ENCODE measurements at places on chromosomes 6 and 20.

DNA sequence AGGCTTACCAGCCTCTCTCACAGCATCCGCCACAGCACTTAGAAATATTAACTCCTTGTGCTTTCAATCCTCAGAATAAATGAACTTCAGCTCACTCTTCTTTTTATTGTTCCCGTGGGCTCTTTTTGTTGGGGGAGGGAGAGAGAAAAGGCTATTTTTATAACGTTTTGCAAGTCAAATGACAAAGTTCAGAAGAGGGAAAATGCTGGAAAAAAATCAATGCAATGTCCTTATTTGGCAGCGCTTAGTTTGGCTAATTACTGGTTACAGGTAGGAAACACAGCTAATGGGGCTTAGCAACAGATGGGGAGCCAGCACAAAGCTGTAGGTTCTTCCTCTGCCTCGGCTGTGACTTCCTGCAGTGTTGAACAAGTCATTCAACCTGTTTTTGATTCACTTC is 1067.0 kb upstream of the MAP3K7 start:
- peak; percentile 84 for DNase-seq

- no peak for DNase-seq
These were observed 507.3 kb upstream of the CITED2 start for GRCh38 chr6:139881728-139882211.

- no peak for DNase-seq
These were observed 165.6 kb upstream of the OGFRL1 start for GRCh38 chr6:71123051-71123450.

GRCh38 chr6:129683601-129684322 is 26.2 kb downstream of the ARHGAP18 start:
- DNase-seq, result no peak

DNA sequence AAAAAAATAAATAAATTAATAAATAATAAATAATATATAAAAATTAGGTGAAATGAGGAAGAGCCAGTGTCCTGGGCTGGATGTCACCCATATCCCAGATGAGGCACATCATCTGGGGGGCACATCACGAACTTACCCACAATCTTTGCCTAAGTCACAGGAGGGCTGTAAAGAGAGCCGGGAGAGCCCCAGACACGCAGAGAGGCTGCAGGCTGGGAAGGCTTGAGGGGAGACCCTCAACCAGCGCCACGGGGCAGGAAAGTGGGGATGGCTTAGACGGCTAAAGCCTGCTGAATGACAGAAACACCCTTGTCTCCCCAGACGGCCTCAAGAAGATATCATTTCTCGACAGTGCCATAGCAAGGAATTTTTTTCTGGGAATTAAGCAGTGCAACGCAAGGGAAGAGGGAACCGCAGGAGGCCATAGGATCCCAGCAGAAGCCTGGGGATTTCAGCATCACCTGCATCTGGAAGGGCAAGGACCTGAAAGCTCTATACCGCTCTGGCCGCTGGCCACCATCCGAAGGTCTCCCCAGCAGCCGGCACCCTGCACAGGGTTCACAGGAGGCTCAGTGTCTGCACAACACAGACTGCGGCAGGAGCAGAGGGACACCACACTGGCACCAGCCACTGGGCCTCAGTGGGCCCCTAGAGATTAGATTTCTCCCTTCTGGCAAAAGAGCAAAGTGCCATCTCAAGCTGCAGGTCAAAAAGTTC is 22.8 kb upstream of the NXT1 start:
- no peak for DNase-seq

DNA sequence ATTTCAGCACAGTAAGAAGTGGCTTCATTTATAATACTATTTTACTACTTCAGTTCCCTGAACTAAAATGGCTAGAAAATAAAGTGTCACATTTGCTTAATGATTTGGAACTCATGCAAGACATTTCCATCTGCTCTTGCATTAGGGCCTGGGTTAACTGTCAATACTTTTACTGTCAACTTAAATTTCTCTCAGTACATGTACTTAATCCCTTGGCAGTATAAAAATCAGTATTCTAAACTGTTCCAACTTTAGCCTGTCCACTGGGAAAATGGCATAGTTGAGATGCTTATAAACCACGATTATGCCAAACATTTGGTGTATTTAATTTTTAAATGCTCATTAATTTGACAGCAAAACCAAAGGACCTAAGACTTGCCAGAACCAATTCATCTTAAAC is 154.5 kb downstream of the ASCC3 start:
- DNase-seq, result no peak

GRCh38 chr20:64268174-64268573 is 12.6 kb downstream of the PCMTD2 start:
- DNase-seq, result no peak

- no peak for DNase-seq
These were observed 331.3 kb upstream of the DEFB112 start for GRCh38 chr6:50381099-50381415.

- DNase-seq, result no peak
These were observed 8.1 kb upstream of the SERPINB9 start for GRCh38 chr6:2911171-2911570.

DNA sequence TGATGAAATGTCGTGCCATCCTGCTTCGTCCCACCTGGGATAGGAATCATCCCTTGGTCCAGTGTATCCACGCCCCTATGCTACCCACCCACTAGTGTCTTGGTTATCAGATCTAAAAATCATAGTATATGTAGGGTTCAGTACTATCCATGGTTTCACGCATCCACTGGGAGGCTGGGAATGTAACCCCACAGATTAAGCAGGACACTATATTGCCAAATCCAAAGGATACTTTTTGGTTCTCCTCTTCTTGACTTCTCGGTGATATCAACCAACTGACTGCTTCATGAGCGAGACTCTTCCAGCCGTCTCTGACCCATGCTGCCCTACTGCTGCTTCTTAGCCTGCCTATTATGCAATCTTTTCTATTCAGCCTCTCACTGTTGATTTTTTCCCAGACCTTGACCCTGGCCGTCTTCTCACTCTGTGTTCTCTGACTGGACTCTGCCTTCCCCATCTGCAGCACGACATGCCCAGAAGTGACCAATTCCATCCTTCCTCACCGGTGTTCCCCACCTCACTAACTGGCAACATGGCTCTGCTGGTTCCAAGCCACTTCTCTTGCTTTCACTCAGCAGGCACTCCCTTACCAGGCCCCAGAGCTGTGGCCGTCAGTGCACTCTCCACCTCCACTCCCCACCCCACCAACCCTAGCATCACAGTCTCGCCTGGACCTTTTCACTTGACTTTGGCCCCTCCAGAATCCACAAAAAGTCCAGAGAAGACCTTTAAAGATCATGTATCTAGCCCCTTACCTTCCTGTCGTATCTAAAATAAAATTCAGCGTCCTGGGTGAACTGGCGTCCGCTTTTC is 34.5 kb downstream of the GFRA4 start:
- DNase-seq, result no peak

DNA sequence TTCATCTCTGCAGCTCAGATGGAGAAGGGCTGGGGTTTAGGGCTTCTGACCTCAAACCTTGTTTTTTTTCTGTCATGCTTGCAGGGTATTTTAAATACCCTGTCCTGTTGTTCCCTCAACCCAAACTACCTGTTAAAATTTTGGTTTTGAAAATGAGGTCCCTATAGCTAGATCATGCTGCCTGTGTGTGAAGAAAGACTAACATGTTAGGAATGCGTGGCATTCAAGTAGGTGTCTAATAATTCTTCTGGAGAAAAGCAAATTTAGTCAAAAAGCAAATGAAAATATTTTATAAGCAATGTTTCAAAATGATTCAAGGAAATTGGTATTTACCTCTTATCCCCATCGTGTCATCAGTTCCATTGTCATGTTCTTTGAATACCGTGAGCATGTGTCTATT is 77.2 kb upstream of the C20orf144 start:
- no peak for DNase-seq
